NCI-H1930 (cell line): ENCODE measurements at places on chromosomes 1 and 21.

GRCh38 chr1:109923131-109923945 is 12.7 kb downstream of the CSF1 start:
- DNase-seq = no peak

DNA sequence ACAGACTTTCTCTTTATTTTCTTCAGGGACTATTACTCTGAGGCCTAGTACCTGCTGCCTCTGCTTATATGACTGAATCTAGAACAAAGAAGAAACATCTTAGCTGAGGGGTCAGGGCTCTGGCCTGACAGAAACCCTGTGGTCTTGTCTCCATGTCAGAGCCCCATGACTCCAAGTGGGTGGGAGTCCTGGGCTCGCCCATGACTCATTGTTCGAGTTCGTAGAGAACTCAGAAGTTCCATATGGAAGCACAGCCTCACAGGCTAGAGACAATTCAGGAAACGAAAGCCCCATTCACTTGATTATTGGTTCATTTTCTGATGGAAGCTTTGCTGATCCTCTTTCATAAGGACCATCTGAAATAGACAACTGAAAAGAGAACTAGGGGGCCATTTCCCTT is 73.2 kb downstream of the CD58 start:
- DNase-seq = no peak

DNA sequence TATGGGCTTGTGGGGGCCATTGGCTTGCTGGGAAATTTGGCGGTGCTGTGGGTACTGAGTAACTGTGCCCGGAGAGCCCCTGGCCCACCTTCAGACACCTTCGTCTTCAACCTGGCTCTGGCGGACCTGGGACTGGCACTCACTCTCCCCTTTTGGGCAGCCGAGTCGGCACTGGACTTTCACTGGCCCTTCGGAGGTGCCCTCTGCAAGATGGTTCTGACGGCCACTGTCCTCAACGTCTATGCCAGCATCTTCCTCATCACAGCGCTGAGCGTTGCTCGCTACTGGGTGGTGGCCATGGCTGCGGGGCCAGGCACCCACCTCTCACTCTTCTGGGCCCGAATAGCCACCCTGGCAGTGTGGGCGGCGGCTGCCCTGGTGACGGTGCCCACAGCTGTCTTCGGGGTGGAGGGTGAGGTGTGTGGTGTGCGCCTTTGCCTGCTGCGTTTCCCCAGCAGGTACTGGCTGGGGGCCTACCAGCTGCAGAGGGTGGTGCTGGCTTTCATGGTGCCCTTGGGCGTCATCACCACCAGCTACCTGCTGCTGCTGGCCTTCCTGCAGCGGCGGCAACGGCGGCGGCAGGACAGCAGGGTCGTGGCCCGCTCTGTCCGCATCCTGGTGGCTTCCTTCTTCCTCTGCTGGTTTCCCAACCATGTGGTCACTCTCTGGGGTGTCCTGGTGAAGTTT is 550 bp downstream of the RXFP4 start:
- no peak for DNase-seq

- no peak for DNase-seq
Observed at GRCh38 chr1:205298191-205298994, 23.2 kb downstream of the NUAK2 start.

- no peak for DNase-seq
Observed at GRCh38 chr1:150444232-150444631, 43.0 kb upstream of the TARS2 start.

- DNase-seq = no peak
Observed at GRCh38 chr21:34128124-34128523, 54.7 kb downstream of the MRPS6 start.

DNA sequence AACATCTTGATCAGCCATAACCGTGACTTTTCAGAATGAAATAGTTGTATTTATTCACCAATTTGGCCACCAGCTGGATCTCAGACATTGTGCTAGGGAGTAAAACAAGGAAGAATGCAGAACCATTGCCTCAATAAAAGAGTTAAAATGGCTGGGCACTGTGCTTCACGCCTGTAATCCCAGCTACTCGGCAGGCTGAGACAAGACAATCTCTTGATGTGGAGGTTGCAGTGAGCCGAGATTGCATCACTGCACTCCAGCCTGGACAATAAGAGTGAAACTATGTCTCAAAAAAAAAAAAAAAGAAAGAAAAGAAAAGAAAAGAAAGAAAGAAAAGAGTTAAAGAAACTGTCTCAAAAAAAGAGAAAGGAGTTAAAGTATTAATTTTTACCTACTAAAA is 199.5 kb downstream of the TPR start:
- DNase-seq = no peak

- no peak for DNase-seq
Observed at GRCh38 chr21:45054227-45054926, 20.0 kb upstream of the ADARB1 start.

DNA sequence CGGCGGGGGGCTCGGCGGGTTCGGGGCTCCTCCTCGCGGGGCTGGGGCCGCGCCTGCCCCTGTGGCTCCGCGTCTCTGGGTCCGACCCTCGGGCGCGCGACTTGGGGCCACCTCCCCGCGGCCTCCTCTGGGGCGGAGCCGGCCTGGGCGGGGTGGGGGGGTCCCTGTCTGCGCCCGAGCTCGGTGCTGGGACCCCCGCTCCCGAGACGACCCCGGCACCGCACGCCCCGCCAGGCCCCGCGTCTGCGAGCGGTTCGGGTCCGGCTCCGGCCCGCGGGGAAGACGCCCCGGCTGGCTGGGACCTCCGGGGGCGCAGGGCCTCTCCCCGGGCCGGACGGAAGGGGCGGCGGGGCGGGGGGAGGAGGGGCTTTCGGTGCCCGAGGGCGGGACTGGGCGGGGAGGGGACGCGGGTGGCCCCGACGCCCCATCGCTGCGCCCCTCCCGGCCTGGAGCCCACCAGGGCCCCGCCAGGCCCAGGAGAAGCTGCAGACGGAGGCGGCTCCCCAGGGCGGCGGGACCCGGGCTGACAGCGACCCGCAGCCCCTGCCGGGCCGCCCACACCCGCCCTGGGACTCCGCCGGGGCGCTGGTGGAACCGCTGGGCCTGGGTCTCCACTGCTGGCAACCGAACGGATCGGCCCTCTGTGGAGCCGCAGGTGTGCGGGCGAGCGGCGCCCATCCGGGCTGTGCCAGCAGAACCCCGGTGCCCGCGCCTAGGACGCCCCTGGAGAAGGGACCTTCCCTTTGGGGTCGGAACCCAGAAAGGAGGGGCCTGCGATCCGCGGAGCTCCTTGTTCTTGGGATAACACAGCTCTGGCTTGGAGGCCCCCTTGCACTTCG is 610 bp downstream of the COL6A2 start:
- DNase-seq = no peak

DNA sequence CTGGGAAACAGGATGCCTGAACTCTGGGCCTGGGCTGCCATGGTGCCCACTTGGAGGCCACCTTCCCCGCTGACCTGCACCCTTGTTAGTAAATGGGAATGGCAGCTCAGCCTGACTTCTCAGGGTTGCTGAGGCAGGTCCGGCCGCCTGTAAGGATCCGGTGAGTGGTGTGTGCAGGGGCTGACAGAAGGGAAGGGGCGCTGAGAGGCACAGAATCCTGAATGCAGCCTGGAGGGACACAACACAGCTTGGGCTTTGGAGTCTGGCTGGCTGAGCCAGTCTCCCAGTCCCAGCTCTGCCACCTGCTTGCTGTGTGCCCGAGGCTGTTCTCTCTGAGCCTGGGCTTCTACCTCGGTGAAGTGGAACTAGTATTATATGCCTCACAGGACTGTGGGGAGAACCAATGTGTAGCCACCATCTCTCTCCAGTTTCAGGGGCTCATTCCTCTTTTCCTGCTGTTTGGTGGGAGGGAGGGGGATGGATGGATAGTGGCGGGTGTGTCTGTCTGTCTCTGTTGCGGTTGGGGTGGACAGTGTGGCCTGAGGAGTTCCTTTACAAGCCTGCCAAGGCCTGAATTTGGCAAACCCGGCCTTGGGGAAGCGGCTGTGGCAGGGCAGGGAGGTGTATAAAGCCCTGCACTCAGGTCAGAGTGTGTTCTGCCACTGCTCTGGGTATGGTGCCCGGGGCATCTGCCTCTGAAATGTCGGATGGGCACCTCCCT is 18.0 kb downstream of the ADORA1 start:
- DNase-seq = no peak

- DNase-seq = no peak
Observed at GRCh38 chr1:47924270-47925048, 72.7 kb downstream of the TRABD2B start.

GRCh38 chr1:84078842-84079202 is 65.2 kb upstream of the PRKACB start:
- DNase-seq = no peak

- DNase-seq = no peak
Observed at GRCh38 chr1:93666613-93667384, 14.8 kb downstream of the BCAR3 start.

GRCh38 chr1:19909971-19910370 is 13.4 kb downstream of the PLA2G2E start:
- no peak for DNase-seq
